Amygdala (tissue), 56 donors: ENCODE measurements at places on chromosomes 12 and 14.

DNA sequence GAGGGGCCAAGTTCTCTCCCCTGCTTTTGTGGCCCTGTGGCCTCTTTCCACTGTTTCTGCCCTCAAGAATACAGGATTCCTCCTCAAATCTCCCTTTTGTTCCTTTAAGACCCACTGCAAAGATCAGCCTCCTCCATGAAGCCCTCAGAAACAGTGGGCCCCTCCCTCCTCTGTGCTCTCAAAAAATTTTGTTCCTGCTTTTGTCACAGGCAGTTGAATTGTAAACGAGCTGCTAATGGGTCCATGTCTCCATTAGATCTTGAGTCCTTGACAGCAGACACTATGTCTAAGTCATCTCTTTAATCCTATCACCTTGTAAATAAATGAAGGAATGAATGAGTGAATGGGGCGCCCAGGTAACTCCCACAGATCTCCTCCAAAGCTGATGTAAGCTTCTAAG lies 175.2 kb downstream of the ESRRB start:
- no peak for DNase-seq

DNA sequence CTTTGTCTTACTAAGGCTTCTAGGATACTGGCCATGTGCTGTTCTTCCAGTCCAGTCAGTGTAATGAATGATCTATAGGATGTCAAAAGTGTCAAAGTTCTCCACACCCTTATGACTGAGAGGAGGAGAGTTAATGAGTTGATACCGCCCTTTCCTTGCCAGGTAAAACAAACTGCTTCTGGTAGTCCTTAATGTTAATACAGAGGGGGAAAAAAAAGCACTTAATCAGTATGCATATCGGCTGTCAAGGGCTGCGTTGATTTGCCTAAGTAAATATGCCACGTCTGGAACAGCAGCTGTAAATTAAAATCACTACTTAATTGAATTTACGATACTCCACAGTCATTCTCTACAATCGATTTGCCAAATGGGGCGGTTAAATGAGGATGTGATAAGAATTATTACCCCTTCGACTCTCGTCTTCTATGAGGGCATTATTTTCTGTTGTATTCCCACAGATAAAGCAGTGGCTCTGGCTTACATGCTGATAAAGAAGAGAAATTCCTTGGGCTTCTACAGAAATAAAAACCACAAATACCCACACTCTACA lies 416.0 kb downstream of the KCNH5 start:
- no peak for DNase-seq

DNA sequence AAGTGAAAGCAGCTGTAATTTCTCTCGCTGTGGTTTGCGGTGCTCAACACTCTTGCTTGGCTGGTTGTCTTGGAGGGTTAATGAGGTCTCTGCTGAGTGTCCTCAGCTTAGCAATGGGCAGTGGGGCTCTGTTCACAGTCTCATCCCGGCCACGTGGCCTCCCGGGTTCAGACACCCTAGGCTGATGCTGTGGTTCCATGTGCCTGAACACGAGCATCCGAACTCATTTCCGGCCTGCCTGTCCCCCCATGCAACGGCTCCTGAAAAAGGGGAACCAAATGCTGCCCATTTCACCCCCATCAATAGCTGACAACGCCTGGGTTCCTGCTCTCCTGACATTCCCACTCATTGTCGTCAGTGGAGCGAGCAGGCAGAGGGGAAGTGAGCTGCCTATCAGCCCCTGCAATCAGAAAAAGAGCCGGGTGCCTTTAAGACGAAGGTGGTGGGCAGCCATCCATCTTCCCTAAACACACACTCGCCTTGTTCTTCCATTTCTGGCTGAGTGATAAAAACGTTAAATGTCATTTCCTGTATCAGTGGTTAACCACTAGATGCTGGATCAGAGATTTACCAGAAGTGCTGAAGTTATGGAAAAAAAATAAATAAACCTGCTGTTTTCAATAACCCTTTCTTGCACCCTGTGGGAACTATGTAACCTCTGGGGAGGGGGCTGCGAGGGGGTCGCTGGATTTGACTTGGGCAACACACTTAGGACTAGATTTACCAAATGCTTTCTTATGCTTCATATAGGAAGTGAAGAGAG lies 60.3 kb upstream of the BCL2L14 start:
- peak; percentile 19 for DNase-seq

GRCh38 chr14:24463884-24464785 lies 21.6 kb upstream of the SDR39U1 start:
- no peak for DNase-seq

DNA sequence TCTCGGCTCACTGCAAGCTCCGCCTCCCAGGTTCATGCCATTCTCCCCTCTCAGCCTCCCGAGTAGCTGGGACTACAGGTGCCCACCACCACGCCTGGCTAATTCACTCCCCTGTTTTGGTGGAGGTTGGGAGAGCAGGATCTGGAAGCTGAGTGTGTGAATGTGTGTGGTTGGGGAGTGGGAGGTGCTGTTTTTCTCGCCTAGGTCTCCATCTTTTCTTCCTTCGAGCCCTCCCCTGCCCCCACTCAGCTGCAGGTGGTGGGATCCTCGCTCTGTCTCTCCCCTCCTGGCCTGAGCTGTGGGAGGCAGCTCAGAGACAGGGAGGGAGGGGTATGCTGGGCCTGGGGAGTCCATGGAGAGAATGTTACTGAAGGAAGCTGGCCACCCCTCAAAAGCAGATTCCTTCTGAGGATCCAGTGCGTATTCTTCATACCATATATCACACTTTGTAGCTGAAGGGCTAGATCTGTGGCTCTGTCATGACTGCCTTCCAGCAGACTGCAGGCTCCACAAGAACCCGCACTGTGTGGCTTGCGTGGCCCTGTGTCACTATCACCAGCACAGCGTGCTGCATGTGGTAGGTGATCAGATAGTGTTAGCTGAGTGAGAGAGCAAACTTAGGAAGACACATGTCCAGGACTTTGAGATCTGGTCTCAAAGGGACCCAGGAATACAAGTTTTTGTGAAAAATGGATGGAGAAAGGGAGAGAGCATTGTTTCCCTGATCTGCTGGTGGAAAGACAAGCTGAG lies 2.8 kb downstream of the KRT83 start:
- DNase-seq: no peak

GRCh38 chr14:103241531-103241930 lies 92.5 kb upstream of the EIF5 start:
- no peak for DNase-seq

DNA sequence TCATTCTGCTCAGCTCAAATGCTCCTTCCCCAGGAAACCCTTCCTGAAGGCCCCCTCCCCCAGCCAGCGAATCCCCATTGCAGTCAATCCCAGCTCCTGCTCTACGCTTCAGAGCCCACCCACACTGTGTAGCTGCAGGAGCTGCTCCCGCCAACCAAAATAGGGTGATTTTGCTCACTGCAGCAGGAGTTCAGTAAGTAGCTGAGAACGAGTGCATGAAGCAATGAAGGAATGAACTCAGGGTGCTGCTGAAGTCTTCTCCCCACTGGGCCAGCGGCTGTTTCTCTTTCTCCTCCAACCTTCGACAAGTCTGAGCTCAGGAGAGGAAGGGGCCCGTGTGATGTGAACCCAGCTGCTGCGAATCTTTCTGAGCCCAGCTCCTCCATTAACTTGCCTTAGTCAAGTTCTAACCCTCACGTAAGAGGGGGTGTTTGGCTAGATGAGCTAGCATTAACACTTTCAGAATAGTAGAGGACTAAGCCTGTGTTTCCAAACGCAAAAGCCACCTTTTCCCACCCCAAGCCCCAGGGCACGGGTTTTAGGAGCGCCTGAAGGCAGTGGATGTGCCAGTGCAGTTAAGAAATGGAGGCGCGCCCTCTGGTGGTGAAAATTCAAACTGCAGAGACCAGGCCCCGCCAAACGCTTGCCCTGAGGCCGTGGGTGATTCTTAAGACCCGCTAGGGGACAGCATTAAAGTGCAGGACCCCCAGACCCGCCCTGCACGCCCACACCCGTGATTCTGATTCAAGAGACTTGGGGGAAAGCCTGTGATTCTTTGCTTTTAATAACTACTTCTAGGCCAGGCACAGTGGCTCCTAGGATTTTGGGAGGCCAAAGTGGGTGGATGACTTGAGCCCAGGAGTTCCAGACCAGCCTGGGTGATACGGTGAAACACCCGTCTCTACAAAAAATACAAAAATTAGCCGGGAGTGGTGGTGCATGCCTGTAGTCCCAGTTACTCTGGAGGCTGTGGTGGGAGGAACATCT lies 11.9 kb upstream of the SERPINA4 start:
- peak; percentile 35 for DNase-seq

GRCh38 chr12:94812345-94812744 lies 162.0 kb upstream of the TMCC3 start:
- no peak for DNase-seq

DNA sequence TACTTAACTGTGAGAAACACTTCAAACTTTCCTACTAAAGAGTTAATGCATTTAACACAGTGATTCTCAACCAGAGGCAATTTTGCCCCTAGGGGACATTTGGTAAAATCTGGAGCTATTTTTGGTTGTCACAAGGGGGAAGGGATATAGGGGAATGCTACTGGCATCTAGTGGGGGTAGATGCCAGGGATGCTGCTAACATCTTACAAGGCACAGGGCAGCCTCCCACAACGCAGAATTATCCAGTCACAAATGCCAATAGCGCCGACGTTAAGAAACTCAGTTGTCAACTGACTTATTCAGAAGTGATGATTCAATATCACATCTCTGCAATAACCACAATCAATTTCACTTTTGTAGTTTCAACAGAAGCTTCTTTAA lies 2.0 kb downstream of the EEA1 start:
- DNase-seq: no peak

DNA sequence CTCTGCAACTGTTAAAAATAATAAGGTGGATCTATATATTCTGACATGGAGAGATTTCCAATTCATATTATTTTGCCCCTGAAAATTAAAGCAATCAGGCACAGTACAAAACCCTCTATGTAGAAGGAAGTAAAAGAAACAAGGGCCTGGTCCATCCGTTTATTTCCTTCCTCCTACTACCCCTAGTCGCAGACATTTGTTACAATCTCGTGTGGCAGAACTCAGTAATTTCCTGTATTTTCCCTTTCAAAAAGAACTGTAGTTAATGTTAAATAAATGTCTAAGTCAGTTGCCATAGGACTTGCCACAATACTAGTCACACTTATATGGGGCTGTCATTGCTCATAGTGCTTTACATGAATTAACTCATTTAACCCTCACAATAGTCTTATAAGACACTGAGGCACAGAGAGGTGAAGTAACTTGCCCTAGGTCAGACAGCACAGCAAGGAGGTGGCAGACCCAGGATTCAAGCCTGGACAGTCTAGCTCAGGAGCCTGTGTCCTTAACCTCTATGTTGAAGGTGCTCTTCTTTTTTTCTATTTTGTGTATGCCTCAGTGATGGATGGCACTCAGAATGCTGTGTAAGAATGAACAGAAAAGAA lies 24.2 kb downstream of the NINJ2 start:
- no peak for DNase-seq

GRCh38 chr12:26982866-26983265 lies 31.3 kb downstream of the TM7SF3 start:
- no peak for DNase-seq

- DNase-seq: no peak
Measured at GRCh38 chr12:24738441-24738840, 210.5 kb downstream of the BCAT1 start.

GRCh38 chr14:94936401-94936892 lies 166.5 kb upstream of the GSC start:
- no peak for DNase-seq

DNA sequence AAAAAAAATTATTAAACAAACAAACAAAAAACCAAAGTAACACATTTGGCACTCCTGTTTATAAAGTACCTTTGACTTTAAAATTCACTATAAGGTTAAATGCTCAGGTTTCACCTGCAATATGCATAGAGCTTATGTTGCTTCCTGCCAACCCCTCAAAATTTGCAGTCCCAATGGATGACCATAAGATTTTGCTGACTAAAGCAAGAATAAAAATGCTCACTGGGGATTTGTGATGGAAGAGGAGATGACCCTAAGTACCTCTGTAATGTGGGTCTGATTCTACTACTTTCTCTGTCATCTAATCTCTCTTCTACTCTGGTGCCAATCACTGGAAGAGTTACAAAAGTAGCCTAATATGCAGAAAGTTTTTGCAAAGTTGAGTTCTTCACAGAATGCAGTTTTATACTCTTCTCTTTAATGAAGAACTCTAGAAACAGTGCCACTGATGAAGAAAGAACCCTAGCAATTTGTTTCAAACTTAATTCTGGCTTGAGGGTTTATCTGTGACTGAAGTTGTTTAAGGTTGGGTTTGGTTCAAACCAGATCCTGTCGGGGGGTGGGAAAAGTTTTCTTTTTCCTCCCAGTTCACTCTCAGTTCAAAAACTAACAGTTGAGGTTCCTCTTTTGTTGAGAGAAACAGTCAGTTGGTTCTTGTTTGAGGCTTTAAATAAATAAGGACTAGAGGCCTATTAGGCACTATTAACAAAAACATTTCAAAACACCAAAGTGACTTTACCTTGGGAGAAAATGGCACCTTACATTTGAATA lies 10.9 kb downstream of the WASHC3 start:
- DNase-seq: no peak

DNA sequence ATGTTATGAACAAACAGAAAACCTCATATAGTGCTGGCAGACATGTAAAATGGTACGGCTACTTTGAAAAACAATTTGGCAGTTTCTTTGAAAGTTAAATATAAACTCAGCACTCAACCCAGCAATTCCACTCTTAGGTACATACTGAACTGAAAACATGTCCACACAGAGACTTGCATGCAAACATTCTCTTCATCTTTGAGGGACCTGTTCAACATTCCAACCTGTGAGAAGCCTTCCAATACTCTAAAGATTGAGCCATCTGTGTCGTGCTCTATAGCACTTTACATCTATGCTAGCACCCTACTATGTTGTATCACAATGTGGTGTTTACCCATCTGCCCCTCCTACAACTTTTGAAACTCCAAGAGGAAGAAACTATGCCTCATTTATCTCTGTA lies 79.3 kb downstream of the DNAI7 start:
- DNase-seq: no peak

GRCh38 chr12:99389751-99390150 lies 257.8 kb upstream of the GARIN6 start:
- no peak for DNase-seq

DNA sequence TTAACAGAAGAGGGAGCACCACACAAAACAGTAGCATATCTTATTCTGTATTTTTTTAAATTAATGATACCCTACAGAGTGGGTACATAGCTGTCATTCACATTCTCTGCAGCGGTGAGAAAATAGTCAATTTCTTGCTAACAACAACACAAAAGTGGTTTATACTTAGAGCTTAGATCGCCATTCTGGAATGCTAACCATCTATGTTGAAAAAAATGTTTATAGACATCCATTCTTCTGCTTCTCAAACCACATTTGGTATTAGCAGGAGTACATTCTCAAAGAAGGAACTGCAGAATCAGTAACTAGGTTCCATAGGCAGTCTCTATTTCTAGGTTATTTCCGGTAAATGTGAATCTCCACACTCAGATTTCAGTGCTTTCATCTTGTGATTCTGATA lies 185.9 kb downstream of the PPFIA2 start:
- no peak for DNase-seq

- no peak for DNase-seq
Measured at GRCh38 chr14:50943261-50943942, 881 bp downstream of the PYGL start.
